Thoracic aorta (tissue), 2 donors: ENCODE measurements at places on chromosomes 2 and 18. TPM values are rescaled to one million over a fixed set of nuclear protein-coding genes. Genes with fewer than 3 reads are reported as not detected.

- no peaks in the 10 kb centered on the region for H3K4me1 ChIP-seq
- H3K4me3 ChIP-seq = no peak overlapping the region
- H3K36me3 ChIP-seq = no peaks in the 10 kb centered on the region
- H3K27ac ChIP-seq = no peak overlapping the region
- no peaks in the 10 kb centered on the region for H3K27me3 ChIP-seq
Observed at GRCh38 chr18:69968039-69968438, 20.4 kb upstream of the CD226 start.

GRCh38 chr18:33817096-33817495 is 239.1 kb downstream of the ASXL3 start:
- H3K36me3 ChIP-seq = no peaks in the 10 kb centered on the region
- no peaks in the 10 kb centered on the region for H3K4me1 ChIP-seq
- H3K27ac ChIP-seq = no peak overlapping the region

- H3K27ac ChIP-seq = no peak overlapping the region
Observed at GRCh38 chr18:54075689-54076088, 148.8 kb downstream of the MBD2 start.

DNA sequence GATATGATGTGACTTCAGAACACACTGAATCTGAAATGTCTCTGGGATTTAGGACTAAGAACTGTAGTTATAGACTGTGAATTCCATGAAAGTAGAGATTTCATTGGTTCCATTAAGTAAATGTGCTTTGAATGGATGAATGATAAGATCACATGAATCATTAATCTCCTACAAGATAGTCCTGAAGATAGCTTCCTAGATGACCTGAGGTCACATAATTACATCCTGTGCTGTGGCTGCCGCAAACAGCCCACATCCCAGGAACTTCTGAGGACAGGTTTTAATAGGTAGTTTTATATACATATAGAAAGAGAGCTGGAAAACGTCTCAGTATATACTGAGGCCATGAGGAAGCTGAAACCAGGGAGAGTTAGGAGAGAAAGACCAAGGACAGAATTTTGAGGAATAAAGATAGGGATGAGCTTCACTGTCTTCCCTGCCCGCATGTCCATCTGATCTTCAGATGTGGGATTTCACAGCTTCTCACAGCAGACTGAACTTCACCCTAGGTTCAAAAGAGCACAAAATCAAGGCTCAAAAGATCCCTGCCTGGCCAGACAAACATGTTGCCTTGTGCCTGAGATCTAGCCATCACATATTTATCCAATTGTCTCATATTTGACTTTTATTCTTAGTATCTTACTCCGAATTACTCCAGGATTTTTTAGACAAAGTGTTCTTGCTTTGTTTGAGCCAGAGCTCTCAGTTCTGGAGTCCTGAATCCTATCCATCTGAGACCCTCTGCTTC is 188.2 kb downstream of the IRS1 start:
- no peak overlapping the region for H3K27ac ChIP-seq
- peaks cover 10% of the 10 kb centered on the region for H3K4me1 ChIP-seq
- H3K36me3 ChIP-seq = no peaks in the 10 kb centered on the region
- no peak for DNase-seq

DNA sequence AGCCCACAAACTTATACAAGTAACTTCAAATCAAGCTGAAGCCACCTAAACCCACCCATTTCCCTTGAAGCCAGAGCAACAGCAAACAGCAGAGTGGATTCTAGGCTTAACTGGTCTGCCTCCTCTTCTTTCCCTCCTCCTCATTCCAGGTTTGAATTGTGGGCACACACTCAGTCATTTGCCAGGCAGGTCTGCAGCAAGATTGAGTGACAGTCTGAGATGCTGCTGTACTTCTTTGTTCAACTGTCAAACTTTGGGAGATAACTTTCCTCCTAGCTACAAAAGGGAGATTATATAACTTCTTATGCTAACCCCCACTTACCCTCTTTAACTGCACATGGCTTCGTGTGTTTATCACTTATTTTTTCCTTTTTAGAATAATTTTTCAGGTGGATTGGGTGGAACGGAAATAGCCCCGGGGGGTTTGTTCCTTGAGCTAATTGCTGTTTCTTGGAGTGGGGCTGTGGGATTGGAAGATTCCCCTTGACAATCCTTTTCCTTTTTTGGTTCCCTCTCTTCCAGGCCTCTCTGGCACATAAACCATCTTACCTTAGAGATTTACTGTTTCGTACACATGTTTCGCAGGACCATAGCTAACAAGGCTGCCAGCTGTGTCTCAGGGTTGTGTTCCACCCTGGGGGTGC is 55.0 kb downstream of the RNF144A start:
- H3K4me1 ChIP-seq = peaks cover 6% of the 10 kb centered on the region
- DNase-seq = no peak
- H3K27me3 ChIP-seq = no peaks in the 10 kb centered on the region
- no peak overlapping the region for H3K4me3 ChIP-seq
- H3K27ac ChIP-seq = no peak overlapping the region

DNA sequence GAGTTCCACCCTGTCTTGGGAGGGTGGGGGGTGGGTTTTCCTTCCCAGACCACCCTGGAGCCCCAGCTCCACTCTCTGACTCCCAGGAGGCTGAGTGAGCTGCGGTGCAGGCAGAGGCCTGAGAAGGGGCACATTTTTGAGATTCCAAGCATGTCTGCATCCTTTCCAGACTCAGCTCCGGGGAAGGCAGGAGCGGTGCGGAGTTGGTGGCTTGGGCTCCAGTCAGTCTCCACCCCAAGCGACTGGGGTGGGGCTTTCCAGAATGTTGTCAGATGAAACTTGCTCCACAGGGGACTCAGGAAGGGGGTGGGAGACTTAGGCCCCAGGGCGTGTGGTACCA is 44.2 kb upstream of the HS6ST1 start:
- H3K27me3 ChIP-seq = no peaks in the 10 kb centered on the region
- H3K36me3 ChIP-seq = no peaks in the 10 kb centered on the region
- peak overlapping the region; percentile 51 for H3K27ac ChIP-seq
- peaks cover 9% of the 10 kb centered on the region for H3K4me1 ChIP-seq
- peak; percentile 21 for DNase-seq

GRCh38 chr2:159111346-159111927 is 143.0 kb downstream of the TANC1 start:
- peaks cover 29% of the 10 kb centered on the region for H3K4me1 ChIP-seq
- no peak overlapping the region for H3K27ac ChIP-seq
- no peak overlapping the region for H3K4me3 ChIP-seq

DNA sequence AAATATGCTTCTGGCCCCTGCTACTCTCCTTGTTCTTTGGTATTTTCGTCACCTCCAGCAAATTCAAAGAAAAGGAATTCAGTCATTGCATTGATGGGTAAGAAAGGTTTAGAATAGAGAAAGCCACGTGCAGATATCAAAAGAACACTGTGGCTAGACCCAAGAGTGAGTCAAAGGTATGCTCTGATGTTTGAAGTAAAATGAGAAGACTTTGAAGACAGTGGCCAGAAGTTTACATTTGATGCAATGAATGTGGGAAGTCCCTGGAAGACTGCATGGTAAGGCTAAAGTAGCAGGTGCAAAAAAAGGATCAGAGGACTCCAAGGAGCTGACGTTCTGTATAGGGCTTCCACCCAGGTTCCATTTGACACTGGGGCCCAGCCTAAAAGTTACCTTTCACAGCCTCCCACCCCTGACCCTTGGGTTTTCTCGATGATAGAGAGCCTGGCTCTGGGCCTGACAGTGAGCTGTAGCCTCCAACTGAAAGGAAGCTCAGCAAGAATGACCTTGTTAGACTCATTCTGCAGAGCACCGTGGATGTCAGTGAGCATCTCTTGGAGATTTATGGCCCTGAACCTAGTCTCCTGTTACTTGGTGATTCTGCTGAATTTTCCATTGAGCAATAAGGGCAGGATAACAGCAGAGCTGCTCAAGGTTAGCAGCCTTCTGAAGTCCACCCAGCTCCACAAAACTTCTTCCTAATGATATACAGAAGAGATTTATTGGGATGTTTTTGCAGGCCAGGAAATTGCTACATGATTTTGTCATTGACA is 223.7 kb upstream of the RBBP8 start:
- no peaks in the 10 kb centered on the region for H3K36me3 ChIP-seq
- H3K27me3 ChIP-seq = no peaks in the 10 kb centered on the region
- H3K27ac ChIP-seq = no peak overlapping the region
- no peak overlapping the region for H3K4me3 ChIP-seq
- H3K4me1 ChIP-seq = peaks cover 18% of the 10 kb centered on the region

DNA sequence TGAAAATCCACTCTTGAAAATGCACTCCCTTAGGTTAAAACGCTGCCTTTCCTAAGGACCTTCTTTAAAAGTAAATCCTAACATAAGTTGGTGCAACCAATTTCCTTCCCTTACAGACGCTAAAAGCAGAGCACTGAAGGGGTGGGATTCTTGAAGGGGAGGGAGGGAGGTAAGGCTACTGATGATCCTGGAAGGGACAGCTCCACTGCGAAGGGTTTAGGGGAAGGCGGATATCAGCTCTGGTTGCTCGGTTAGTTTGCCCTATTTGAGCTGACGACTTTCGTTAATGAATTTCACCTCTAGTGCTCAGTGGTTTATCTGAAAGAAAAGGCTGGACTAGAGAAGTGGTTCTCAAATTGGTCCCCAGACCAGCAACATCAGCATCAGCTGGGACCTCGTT is 49.7 kb upstream of the SIGLEC15 start:
- H3K27me3 ChIP-seq = no peaks in the 10 kb centered on the region
- no peak for DNase-seq
- H3K27ac ChIP-seq = peak overlapping the region; percentile 72
- no peaks in the 10 kb centered on the region for H3K36me3 ChIP-seq
- H3K4me3 ChIP-seq = peak overlapping the region; percentile 90

- H3K4me3 ChIP-seq = no peak overlapping the region
- no peak overlapping the region for H3K27ac ChIP-seq
- peaks cover 6% of the 10 kb centered on the region for H3K36me3 ChIP-seq
- no peak for DNase-seq
Observed at GRCh38 chr2:151771599-151772358, 37.5 kb upstream of the NEB start.

DNA sequence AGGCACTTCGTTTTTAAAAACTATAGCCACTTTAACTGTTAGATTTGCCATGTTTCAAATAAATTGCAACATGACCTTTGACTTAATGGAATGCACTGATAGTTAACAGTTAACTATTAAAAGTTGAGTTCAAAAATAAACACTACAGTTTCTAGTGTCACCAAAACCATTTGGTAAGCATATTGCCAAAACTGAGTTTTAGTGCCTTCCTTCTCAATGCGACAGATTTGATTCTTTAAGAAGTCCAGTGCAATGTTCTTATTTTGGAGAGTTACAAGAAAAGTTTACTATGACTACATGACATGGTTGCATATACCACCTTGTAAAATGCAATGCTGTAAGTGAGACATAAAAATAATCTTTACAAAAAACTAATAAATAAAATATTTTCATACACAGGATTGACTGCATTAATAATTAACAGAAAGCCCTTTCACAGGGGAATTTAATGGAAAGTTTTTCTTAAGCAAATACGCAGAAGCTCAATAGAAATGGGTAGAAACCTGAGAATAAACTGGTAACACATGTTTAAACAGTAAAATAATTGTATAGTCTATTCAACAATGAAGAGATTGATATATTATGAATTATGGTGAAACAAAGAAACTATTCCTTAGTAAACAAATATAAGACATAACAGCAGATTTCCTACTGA is 53.8 kb downstream of the GRB14 start:
- no peaks in the 10 kb centered on the region for H3K4me1 ChIP-seq
- no peaks in the 10 kb centered on the region for H3K27me3 ChIP-seq
- H3K36me3 ChIP-seq = no peaks in the 10 kb centered on the region
- DNase-seq = no peak

NCOA1 gene
- 58.3 TPM for total RNA-seq

EGR4 gene
- total RNA-seq = not detected

KCNS3 gene
- total RNA-seq = 30.3 TPM

EPHA4 gene
- 20.4 TPM for total RNA-seq

DNA sequence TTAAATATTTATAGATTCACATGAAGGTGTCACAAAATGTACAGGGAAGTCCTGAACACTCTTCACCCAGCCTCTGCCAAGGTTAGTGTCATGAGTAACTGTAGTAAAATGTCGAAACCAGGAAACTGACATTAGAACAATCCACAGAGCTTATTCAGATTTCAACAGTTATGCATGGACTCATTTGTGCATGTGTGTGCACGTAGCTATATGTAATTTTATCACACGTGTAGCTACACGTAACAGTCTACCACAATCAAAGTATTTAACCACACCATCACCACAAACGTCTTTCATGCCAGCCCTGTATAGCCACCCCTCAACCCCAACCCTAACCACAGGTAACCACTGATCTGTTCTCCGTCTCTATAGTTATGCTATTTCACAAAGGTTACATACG is 211.7 kb upstream of the REV1 start:
- H3K27me3 ChIP-seq = no peaks in the 10 kb centered on the region
- peaks cover 5% of the 10 kb centered on the region for H3K4me1 ChIP-seq
- no peak overlapping the region for H3K4me3 ChIP-seq
- no peak overlapping the region for H3K27ac ChIP-seq

DNA sequence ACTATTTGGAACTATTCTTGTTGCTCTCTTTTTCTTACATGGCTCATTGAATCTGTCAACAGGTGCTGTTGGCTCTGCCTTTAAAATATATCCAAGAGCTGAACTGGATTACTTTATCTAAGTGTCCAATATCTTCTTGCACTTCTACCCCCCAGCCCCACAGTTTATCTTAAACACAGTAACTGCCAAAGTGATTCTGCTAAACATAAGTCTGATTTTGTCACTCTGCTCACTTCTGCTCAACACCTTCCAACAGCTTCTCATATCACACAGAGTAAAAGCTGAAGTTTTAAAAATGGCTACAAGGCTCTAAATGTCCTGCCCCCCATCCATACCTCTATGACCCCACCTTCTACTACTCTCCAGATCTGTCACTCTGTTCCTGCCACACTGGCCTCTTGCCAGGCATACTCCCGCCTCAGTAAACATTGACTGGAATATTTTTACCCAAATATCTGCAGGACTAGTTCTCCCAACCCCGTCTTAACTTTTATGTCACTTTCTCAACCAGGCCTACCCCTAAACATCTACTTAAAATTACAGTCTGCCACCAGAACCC is 130.7 kb downstream of the CCDC148 start:
- no peak overlapping the region for H3K4me3 ChIP-seq
- no peaks in the 10 kb centered on the region for H3K4me1 ChIP-seq
- no peaks in the 10 kb centered on the region for H3K27me3 ChIP-seq
- DNase-seq = no peak

DNA sequence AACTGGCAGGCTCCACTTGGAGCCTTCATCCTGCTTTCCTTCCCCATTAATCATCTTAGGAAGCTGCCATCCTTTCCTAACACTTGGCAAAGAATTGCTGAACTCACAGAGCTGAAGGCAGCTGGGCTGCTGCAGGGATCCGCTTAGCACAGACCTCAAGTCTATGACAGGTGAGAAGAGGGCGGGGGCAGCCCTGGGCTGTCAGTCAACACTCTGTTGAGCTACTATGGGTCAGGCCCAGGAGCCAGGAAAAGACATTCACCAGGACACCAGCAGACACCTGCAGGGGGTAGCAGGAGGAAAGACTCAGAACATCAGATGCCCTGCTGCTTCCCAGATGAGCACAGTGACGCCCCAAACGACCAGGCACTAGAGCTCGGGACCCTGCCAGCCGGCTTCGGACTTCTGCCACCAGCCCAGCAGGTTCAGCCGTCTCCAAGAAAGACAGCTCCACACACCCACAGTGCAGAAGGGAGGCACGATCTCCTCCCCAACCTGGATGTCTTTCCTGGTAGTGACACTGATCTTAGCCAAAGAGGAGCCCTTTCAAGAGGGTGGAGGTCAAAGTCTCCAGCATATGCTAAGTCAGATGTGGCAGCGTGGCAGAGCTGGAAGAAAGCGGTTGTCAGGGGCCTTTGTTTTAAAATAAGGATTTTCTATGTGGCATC is 55.2 kb downstream of the SNORC start:
- no peak for DNase-seq
- no peak overlapping the region for H3K4me3 ChIP-seq
- H3K27ac ChIP-seq = no peak overlapping the region
- H3K4me1 ChIP-seq = peaks cover 12% of the 10 kb centered on the region
- H3K36me3 ChIP-seq = no peaks in the 10 kb centered on the region
- no peaks in the 10 kb centered on the region for H3K27me3 ChIP-seq

TCF23 gene
- total RNA-seq = not detected
